ENCODE measurements at places on chromosomes 7 and 10.

- DNase-seq, result no peak
These were observed 5.7 kb upstream of the AP5Z1 start for GRCh38 chr7:4769761-4770160.

DNA sequence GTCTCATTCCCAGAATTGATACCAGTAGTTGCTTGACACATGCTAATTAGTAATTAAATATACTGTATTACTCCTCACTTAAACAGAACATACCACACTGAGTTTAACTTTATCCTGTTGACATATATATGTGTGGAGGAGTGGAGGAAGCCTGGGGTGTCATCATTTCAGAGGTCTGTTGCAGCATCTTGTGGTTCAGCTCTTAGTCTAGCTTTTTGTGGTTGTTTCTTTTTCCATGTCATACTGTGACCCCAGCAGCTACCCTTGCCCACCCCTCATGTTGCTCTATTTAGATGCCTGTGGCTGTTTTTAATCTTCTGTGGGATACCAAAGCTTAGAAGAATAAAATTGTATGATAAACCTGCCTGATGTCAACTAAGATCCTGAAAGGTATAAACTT is 875.4 kb downstream of the LRMDA start:
- no peak for DNase-seq

DNA sequence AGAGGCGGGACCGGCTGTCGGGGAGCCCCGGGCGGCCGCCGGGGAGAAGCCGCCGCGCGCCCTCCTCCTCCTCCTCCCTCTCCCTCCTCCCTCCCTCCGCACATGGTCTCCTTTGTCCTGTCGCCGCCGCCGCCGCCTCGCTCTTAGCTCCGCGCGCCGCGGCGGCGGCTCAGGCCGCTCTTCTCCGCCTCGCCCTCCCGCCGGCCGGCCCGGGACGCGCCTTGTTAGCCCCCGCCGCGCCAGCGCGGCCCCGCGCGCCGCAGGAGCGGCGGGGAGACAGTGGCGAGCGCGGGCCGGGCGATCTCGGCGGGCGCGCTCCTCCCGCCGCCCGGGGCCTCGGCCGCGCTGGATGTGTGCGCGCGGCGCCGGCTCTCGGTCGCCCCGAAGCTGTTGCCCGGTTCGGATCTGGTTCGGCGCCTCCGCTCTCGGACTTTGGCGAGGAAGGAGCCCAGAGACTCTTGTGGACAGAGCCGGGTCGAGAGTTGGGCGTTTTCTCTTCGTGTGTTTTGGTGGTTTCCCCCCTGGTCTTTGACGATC is 437.4 kb upstream of the GALNT17 start:
- DNase-seq, result peak; percentile 65

- peak; percentile 48 for DNase-seq
These were observed 4.4 kb downstream of the ZP3 start for GRCh38 chr7:76428868-76429805.

GRCh38 chr10:98321186-98321780 is 53.3 kb upstream of the LOXL4 start:
- DNase-seq, result peak; percentile 50

DNA sequence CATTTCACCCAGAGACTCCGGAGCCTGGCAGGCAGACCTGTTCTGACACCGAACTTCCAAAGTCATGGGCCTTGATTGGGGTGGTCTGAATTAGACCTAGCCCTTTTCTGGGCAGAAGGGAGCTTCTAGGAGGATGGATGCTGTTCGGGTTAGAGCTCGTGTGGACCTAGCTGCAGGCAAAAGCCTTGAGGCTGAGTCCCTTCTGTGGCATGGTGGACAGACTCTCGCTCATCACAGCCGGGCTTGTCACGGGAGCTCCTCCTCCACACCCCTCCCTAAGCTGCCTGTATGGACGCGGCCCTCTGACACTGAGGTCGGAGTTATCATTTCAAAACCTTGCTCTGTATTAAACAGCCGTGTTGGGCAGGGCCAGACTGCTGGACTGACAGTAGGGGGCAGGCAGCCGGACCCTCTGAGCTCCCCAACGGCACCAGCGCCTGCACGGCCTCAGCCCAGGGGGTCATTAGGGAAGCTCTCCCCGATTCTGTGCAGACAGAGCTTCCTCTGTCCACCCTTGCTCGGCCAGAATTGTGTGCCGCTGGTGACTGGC is 2.2 kb downstream of the IRF5 start:
- DNase-seq, result no peak

Measured in NCI-H82 (cell line).